ENCODE measurements at places on chromosomes 6 and 20. TPM values are rescaled to one million over a fixed set of nuclear protein-coding genes. Genes with fewer than 3 reads are reported as not detected.

Gene SRXN1
- total RNA-seq, result 17.4 TPM

Gene PDYN
- total RNA-seq, result not detected

Gene SIGLEC1
- total RNA-seq, result 20.2 TPM

Gene RAD21L1
- not detected for total RNA-seq

Gene RAMACL
- 1.9 TPM for total RNA-seq

Gene PACSIN1
- total RNA-seq, result 1.7 TPM

Gene PNPLA1
- 0.19 TPM for total RNA-seq

Gene HLA-G
- total RNA-seq, result 0.35 TPM

Gene NKAIN4
- 29.7 TPM for total RNA-seq

Gene LPA
- not detected for total RNA-seq

Gene DYNLT1
- 145 TPM for total RNA-seq

Gene ANKEF1
- total RNA-seq, result 6.6 TPM

Gene MAP3K5
- total RNA-seq, result 32.9 TPM

Gene BPIFA1
- total RNA-seq, result not detected
